ENCODE measurements at places on chromosomes 6 and 20.

- no peak for DNase-seq
Measured at GRCh38 chr20:48092596-48093280, 307.5 kb upstream of the SULF2 start.

- DNase-seq, result no peak
Measured at GRCh38 chr20:32232326-32232886, 24.7 kb downstream of the POFUT1 start.

DNA sequence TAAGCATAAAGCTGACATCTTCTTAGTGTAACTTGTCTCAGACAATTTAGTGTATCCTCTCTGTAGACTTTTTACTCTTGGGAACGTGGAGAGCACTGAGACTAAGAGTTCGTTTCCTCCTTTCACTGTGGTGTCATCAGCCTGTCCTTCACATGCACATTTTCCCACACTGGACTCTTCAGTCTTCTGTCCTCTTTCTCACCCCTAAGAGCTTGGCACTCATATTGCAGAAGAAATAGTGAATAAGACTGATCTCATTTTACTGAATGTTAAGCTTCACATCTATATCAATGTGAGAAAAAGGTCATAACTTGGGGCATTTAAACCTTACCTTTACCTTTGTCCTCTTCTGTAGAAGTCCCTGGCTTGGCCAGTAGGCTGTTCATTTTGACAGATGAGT lies 25.6 kb downstream of the FUCA2 start:
- no peak for DNase-seq

- DNase-seq, result no peak
Measured at GRCh38 chr6:4447639-4448330, 312.4 kb upstream of the ECI2 start.

DNA sequence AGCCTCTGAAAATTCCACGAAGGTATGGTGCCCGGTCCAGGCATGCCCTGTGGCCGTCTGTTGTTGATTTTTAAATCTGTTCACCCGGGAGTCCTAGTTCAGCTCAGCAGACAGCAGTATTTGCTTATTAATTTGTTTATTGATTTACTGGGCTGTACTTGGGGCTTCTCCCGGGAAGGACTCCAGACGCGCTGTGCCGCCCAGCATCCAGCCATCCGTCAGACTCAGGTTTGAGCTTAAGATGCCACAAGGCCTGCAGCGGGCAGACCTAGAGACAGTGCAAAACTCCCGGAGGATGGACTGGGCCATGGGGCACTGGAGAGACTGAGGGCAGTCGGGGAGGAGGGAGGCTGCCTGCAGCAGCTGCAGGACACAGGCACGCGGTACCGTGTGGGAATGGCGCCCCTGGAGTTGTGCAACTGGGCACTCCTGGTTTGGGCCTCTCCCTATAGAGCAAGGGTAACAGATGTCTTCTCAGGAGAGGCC lies 17.3 kb upstream of the CCDC167 start:
- no peak for DNase-seq

- no peak for DNase-seq
Measured at GRCh38 chr6:105990151-105990550, 96.0 kb upstream of the PRDM1 start.
